ENCODE measurements at places on chromosomes 7 and 10. TPM values are rescaled to one million over a fixed set of nuclear protein-coding genes. Genes with fewer than 3 reads are reported as not detected.

The NPSR1 gene
- total RNA-seq, result not detected

The EBF3 gene
- total RNA-seq, result not detected

The PTPRN2 gene
- 2.2 TPM for total RNA-seq

The GNAT3 gene
- not detected for total RNA-seq

The DENND2A gene
- 5.8 TPM for total RNA-seq

The RHOBTB1 gene
- 57.2 TPM for total RNA-seq

The TUBB8 gene
- total RNA-seq, result not detected

The TFEC gene
- total RNA-seq, result 0.07 TPM

The PHYHIPL gene
- total RNA-seq, result not detected

The PDZD7 gene
- 2.2 TPM for total RNA-seq

The LRRC18 gene
- not detected for total RNA-seq

The OR6B1 gene
- not detected for total RNA-seq

The BTBD16 gene
- not detected for total RNA-seq

The EMX2 gene
- 0.81 TPM for total RNA-seq

The CROT gene
- total RNA-seq, result 22.2 TPM

The SPDYE2 gene
- total RNA-seq, result not detected

The RBM20 gene
- total RNA-seq, result 0.46 TPM

The HOXA3 gene
- 0.41 TPM for total RNA-seq
